ENCODE measurements at places on chromosomes 6 and 20.

DNA sequence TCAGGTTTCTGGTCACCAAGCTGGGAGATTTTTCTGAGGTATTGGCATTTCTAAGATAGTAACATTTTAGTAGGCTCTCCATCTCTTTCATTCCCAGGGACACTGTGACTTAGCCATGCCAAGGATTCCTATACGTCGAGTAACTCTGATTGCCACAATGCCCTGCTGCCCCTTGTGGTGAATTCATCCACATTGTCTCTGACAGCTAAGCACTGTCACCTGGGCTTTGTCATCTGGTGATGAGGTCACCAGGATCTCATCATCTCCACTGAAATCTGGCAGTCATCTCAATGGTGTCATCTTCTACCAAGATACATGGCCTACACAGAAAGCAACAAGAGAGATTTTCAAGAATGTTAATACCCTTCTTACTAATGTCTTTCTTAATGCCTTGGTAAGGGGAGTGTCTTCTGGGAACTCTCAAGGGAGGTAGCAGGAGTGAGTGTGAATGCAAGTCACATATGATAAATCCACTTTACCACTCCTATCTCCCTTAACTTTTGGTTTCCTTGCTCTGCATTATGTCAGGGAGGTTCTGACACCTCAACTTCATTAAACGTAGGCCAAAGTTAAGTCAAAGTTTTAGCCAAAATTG lies 246.7 kb downstream of the CD109 start:
- DNase-seq = no peak

DNA sequence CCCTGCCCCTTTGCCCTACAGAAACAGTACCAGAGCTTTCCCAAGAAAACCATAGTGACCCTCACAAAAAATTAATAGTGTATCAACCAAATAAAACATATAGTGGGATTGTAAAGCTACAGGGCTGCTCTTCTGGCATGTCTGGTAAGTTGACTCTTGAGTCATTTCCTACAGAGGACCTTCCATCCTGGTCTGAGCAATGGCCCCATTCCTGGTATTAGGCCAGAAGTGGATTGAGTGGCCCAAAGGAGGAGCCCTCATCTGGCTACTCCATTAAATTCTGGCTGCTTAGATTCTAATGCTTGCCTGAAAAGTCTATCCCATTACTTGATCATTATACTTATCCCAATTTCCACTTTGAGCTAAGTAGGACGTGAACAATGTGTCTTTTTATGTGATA lies 150.9 kb upstream of the HMGN3 start:
- DNase-seq = no peak

DNA sequence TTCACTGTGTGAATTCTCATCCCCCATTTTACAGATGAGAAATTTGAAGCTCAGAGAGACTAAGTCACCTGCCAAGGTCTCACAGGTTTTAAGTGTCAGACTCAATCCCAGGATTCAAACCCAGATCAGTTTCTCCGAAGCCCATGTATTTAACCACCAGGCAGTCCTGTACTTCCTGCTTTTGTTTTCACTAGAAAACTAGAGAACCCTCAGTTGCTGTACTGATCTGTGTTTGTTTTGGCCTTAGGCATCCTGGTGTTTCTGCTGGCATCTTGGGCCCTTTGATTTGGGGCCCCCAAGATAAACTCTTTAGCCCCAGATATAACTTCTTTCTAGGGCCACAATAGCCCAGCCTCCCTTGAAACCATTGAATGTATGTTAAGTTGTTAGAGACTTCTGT lies 36.5 kb downstream of the PPP1R16B start:
- DNase-seq = no peak

- DNase-seq = no peak
These were observed 19.3 kb upstream of the NEDD9 start for GRCh38 chr6:11251553-11252360.

- DNase-seq = no peak
These were observed 3.8 kb downstream of the TULP4 start for GRCh38 chr6:158316022-158316421.

- no peak for DNase-seq
These were observed 47.2 kb downstream of the DHX35 start for GRCh38 chr20:39009348-39009747.

- DNase-seq = no peak
These were observed 36.4 kb upstream of the PMEPA1 start for GRCh38 chr20:57746201-57746600.

GRCh38 chr6:161889324-161889723 lies 615.5 kb upstream of the AGPAT4 start:
- no peak for DNase-seq

DNA sequence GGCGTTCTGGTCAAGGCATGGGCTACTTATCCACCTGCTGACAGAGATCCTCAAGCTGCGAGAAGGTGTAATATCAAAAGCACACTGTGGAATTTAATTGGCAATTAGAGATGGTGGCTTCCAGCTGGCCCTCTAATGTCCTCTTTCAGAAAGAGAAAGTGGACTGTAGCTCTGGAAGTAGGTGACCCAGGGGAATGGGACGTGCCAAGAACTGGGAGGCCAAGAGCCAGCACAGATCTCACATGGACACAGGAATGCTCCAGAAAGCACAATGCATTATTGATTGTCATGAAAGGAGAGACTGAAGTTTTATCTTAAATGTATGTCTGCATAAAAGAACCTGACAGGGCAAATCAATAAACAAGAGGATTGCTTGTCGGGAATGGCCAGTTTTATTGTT lies 198.6 kb upstream of the CDH4 start:
- no peak for DNase-seq

GRCh38 chr6:137995371-137995770 lies 111.8 kb downstream of the PERP start:
- DNase-seq = no peak

DNA sequence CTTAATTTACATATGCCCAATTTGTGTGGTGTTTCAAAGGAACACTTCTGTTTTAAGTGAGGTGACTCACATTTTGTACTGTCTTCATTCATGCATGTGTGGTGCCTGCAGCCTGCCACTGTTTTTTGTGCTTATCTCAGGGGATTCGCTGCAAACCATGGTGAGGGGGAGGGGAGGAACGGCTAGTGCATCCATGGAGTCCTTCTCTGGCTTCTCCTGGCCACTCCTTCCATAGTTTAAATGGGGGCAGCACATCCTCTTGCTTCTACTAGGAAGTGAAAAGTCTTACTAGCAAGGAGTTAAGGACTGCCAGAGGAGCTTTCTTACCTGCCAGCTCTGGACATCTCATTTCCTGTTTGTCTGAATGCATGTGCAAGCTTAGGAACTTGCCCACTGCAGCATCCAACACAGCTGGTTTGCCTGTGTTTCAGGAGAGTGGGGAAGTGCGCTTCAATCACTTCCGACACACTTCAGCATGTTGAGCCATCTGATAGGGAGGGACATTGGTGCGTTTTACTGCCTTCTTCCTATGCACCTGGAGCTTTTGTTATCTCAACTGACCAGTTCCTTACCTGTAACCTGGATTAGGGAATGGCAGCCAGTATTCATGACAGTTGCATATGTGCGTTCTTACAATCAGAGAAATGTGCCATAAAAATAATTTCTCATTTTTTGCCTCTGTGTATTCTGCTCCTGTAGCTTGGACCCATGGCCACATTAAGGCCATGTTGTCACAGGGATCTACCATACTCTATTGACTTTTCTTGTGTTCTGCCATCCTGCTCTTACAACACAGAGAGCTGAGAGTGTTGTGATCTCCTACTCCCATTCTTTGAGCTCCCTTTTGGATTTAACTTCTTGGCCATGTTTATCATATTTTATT lies 211.3 kb downstream of the ARID1B start:
- DNase-seq = no peak

GRCh38 chr6:32082935-32083334 lies 26.2 kb downstream of the TNXB start:
- no peak for DNase-seq

DNA sequence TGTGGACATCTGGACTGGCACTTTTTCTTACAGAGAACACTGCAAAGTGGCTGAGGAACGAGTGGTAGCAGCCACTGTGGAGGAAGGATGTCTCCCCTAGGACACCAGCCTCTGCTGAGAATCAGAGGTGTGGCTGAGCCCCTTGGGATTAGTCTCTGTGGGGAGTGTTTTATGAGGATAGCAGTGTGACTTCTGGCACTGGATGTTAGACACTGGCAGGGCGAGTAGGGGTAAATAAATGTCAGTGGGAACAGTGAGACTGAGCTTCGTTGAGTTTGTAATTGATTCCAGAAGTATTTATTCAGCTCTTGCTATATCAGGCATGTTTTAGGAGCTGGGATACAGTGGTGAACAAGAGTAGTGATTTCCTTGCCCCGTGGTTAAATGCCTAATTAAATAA lies 124.0 kb downstream of the JARID2 start:
- no peak for DNase-seq

DNA sequence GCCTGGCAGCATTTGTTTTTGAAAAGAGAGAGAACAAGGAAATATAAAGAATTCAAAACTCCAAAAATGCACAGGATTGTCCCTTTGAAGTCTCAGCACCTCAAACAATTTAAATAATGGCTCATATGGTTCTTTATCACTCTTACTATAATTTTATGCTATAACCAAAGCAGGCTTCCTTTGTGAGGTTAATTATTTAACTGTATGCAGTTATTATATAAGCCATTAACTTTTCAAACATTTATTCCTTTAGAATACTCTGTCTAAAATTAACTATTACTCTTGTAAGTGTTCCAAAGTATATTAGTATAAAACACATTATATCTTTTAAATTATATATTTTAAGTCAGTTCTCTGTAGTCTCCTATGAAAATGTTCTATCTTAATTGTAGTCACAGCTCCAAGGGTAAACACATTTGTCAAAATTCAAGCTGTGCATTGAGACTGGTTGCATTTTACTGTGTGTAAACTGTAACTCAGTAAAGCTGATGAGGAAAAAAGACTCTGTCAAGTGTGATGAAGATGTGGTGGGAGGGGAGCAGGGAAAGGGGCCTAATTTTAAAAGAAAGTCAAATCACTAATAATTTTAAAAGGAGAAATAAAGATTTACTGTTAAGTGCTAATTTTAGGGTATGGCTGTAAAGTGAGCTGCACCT lies 20.0 kb upstream of the PLAGL1 start:
- no peak for DNase-seq

DNA sequence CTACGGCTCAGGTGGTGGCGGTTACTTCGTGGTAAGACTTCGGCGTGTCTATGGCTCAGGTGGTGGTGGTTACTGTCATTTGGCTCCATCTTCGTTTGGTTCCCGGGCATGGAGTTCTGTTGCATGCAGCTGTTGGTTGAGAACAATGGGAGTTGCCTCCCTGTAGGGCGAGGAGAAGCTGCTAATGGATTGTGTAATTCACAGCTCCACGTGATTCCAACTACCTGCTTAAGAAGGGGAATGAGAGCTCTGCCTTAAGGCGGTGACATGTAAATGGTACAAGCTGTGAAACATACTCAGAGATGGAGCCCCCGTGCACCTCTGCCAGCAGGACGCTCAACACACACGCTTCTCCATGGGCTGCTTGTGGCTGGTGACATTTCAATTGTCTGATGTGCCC lies 12.4 kb upstream of the DACT2 start:
- DNase-seq = no peak

GRCh38 chr6:156917213-156917612 lies 140.0 kb downstream of the ARID1B start:
- DNase-seq = no peak

- DNase-seq = no peak
These were observed 1.3 kb downstream of the YWHAB start for GRCh38 chr20:44886828-44887227.

DNA sequence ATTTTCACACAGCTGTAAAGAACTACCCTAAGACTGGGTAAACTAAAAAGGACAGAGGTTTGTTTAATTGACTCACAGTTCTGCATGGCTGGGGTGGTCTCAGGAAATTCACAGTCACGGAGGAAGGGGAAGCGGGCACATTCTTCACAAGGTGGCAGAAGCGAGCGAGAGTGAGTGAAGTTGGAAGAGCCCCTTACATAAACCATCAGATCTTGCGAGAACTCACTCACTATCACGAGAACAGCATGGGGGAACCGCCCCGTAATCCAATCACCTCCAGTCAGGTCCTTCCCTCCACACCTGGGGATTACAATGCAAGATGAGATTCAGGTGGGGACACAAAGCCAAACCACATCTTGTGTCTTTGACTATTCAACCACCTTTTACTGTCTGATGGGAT lies 700.5 kb downstream of the TENT5A start:
- DNase-seq = no peak

GRCh38 chr6:111992851-111993250 lies 61.1 kb upstream of the CCN6 start:
- no peak for DNase-seq

DNA sequence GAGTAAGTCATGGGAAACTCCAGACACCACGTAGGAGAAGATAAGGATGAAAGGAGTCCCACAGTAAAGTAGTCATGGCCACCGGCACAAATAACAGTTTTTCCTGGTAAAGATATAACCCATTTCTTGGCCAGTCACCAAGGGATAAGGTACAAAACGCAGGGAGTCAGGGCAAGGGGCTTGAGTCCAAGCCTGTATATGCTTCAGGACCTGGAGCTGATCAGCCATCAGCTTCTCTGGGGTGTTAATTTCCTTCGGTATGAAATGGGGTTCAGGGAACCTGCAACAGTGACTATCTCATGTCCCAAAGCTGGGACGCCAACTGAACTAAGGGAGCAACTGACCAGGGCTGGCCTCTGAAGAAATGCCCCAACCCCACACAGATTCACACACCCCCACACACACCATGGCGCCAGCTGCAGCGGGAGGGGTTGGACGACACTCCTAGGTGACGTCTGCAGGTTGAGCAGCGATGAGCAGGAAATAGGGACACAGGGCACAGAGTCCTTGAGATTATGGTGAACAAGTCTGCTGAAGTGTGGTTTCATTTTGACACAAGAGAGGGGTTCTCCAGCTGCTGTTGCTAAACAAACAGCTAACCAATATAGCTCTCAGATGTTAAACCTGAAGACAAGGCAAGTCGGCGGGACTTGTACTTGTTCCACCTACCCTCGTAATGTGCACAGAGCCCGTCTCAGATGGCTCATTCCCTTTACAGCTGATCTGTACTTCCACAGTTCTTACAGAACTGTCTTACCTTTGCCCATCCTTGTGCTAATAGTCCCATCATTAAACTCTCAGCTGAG lies 7.4 kb upstream of the ADTRP start:
- DNase-seq = no peak

GRCh38 chr6:15076565-15076964 lies 169.3 kb upstream of the JARID2 start:
- no peak for DNase-seq

DNA sequence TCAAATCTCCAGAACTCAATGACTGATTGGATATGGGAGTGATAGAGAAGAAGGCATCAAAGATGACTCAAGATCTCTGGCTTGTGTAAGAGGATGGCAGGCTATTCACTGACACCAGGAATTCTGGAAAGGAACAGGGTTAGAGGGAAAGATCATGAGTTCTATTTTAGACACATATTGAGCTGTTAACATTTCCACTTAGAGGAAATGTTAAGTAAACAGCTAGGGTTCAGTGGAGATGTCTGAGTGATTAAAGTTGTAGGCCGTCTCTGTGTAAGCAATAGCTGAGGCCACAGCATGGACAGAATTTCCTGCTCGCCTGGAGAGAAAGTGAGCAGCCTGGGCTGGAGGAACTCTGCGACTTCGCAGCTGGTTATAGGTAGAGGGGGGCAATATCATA lies 21.0 kb downstream of the ZC3H12D start:
- no peak for DNase-seq

All from esophagus squamous epithelium (tissue), 5 donors.